Posterior cingulate gyrus (tissue), 11 donors: ENCODE measurements at places on chromosomes 5 and 9.

DNA sequence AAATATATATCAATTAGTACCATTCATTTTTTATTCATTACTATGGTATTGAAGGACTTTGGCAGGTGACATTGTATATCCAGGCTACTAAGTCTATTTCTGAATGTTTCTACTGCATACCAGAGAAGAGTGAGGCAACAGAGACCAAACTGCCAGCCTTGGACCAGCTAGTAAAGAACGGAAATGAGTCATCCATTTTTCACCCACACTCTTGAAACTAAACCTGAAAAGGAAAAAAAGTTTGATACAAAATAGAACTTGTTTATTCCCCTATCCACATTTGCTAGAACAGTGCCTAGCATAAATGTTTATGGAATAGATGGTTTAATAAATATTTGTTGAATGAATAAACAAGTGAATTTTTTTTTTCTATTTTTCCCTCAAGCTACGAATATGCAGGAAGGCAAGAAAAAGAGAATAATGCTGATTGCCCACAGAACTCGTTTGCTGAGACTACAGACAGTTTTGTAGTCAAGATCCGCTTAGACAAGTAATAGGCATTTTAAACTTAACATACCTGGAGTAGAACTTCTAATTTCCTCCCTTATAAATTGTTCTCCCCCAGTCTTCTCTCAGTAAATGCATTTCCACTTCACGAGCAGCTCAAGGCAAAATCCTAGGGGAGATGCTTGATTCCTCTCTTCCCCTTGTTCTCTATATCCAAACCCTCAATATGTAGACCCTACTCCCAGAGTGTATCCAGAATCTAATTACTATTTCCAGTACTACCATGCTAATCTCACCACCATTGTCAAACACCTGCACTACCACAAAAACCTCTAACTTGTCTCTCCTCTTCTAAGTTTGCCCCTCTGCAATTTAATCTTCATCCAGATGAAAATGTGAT, 146.2 kb upstream of the RASA1 start:
- no peak for DNase-seq

GRCh38 chr5:90109285-90109684, 300.3 kb downstream of the CETN3 start:
- no peak for DNase-seq

GRCh38 chr5:3661755-3662296, 66.2 kb downstream of the IRX1 start:
- DNase-seq, result no peak

DNA sequence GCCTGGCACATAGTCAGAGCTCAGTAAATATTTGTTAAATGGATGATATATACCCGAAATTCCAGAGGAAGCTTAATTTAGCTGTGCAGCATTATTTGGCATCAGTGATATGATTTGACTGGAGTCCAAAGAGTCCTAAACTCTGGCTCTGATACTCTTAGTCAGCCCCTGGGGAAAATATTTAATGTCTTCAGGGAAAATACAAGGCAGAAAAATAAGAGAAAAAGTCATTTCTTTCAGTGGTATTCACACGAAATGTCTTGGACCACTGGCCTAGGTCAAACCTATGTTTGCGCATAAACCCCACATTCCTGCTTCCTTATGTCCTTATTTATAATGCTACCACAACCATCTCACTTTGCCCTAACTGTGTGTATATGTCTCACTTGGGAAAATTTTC, 23.8 kb downstream of the GLRA1 start:
- DNase-seq, result no peak

GRCh38 chr5:56319526-56320181, 86.5 kb upstream of the ANKRD55 start:
- DNase-seq, result no peak

- no peak for DNase-seq
Observed at GRCh38 chr9:120710110-120710981, 3.9 kb downstream of the MEGF9 start.

DNA sequence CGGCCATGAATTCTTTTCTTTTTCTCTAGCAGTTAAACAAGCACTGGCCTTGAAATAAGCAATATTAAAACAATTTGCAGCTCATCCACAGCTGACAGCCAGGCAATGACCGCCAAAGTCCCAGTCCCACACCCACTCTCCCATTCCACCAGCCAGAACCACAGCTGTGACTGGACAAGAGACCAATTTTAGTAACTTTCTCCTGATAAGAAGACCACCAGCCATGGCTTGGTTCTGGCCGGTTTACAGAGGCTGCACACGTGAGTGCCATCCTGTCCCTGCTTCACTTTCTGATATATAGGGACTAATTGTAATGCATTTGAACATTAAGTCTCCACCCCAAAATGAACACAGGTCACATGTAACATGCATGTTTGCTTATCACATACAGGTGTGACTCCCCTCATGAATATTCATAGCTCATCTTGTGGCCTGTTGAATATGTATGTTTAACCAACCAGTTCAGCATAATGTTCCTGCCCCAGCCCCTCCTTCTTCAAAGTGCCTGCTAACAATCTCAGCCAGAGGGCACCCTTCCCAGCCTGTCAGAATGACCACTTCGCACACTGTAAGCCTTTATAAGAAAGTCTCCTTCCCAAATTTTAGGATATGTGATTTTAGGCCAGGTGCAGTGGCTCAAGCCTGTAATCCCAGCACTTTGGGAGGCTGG, 23.9 kb upstream of the FANCC start:
- no peak for DNase-seq

DNA sequence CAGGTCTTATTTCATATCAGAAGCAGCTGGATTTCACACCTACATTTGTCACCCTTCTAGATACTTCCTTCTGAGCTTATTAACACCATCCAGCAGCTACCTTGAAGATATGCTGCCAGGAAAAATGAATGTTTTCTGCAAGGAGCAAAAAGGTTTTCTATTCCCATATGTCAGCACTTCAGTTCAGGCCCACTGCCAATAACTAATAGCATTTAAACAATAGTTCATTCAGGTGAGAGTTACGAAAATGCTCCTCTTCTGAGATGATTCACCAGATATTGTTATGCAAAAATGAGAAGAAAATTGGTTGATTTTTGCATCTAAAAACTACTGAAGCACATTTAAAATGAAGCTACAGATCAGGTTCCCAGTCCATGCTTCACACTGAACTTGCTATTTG, 56.4 kb upstream of the ISL1 start:
- no peak for DNase-seq

GRCh38 chr5:159442206-159442850, 112.0 kb upstream of the IL12B start:
- DNase-seq, result no peak

DNA sequence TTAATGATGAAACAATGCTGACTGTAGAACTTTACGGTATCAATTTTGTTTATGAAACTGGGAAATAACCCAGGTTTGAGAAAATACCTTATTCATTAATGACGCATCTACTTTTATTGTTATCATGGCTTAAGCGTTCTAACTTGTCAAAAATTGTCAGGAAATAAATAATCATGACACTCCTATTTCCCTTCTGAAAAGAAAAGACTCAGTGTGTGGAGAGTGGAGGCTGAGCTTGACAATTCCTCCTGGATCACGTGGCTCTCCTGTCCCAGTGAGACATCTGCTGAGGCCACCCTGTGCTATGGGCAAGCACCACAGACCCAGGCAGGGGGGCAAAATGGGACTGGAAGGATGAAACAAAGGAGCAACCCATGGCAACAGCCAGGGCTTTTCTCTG, 466.4 kb downstream of the ZNF608 start:
- no peak for DNase-seq

DNA sequence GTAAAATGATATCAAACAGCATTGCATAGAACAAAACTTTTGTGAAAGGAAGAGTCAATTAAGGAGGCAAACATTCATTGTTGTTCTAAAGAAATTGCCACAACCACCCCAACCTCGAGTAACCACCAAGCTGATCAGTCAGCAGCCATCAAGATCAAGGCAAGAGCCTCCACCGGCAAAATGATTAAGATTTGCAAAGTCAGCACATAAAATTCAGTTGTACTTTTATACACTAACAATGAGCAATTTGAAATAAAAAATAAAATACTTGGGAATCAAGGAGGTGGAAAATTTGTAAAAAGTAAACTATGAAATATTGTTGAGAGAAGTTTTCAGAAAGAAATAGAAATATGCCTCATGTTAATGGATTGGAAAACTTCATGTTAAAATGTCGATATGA, 1118.5 kb downstream of the PTPRD start:
- DNase-seq, result no peak

DNA sequence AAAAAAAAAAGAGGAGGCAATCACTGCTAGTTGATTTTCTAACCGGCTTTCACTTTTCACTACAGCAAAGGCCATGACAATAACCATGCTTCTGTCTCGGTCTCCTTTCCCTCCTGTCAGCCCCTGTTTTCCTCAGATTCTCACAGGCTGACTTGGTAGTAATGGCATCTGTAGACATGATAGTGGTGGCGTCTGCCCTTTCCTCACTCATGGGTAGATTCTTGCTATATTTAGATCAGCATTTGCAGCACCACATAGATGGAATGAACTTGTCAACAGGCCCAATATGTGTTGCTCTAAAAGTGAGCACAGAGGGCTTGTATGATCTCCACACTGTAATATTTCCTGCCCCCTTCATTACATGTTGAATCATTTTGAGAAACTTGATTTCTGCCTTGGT, 120.3 kb upstream of the FTMT start:
- no peak for DNase-seq

- DNase-seq, result no peak
Observed at GRCh38 chr9:106307670-106308069, 555.3 kb upstream of the ZNF462 start.

DNA sequence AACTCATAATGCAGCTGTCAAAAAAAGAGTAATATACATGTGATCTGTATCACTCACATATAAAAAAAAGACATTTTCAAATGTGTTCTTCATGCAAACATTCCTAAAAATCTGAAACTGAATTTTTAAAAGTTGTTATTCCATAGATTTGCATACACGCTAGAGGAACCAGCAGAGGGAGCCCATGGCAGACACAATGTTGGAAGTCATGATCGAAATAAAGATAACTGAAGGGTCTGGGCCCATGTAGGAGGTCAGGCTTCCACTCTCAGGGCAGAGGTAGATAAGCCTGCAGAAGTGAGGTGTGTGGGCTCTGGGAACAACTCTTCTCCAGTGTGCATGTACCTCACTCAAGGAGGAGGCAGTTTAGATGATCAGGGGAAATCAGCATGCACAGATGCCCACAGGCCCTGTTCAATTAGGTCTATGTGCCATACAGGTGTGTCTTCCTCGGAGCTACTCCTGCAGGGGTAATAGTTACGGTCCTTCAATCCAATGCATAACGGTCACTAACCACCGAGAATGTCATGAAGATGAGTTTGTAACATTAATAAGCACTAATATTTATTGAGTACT, 208.6 kb downstream of the EPB41L4A start:
- DNase-seq, result no peak

- no peak for DNase-seq
Observed at GRCh38 chr9:110579862-110580219, 300 bp upstream of the SVEP1 start.

DNA sequence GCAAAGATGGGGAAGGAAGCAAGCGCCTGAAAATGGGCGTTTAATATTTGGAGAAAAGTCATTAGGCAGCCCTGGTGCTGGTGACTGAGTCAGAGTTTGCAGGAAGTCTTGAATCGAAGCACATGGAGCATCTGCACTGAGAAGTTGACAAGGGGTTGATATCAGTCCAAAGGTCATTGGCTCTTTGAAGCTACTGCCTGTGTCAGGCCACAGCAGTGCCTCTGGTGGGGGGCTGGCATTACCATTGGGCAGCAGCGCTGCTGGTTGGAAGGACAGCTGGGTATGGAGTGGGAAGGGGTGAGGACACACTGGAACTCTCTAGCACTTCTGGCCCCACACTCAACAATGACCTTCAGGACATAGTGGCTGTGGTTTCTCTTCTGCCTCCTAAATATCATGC, 150.4 kb upstream of the ERCC6L2 start:
- DNase-seq, result no peak

DNA sequence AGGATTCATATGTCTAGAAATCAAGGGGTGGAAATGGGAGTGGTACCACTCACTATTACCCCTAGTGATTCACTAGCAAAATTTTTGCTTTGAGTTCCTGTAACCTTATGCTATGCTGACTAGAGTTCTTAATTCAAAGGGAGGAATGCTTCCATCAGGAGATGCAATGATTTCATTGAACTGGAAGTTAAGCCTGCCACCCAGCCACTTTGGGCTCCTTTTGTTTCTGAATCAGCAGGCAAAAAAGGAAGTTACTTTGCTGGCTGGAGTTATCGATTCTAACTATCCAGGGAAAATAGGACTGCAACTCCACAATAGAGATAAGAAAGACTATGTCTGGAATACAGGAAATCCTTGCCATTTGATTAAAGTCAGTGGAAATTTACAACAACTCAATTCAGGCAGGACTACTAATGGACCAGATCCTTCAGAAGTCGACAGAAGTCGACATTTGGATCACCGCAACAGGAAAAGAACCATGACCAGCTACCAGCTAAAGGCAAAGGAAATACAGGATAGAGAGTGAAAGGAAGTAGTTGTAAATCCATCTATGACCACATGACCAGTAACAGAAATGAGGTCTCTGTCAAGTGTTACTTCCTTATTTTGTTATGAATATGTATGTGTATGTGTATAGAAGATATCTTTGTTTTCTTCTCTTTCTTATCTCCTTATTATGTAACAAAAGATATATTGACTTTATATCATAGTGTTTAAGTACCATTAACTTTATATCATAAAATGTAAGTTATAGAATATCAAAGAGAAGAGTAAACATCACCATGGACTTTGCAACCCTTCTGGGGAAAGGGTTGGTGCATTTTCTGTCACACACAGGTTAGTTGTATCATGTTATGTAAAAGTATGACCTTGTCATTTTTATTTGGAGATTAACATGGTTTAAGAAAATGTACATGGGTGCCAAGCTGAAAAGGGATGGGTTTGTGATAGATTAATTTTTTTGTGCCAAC, 198.7 kb upstream of the HAPLN1 start:
- no peak for DNase-seq

- no peak for DNase-seq
Observed at GRCh38 chr5:178545176-178545575, 45.0 kb downstream of the COL23A1 start.

GRCh38 chr9:127195976-127196825, 68.4 kb upstream of the GARNL3 start:
- DNase-seq, result no peak

- DNase-seq, result no peak
Observed at GRCh38 chr5:153006681-153007080, 483.8 kb upstream of the GRIA1 start.

DNA sequence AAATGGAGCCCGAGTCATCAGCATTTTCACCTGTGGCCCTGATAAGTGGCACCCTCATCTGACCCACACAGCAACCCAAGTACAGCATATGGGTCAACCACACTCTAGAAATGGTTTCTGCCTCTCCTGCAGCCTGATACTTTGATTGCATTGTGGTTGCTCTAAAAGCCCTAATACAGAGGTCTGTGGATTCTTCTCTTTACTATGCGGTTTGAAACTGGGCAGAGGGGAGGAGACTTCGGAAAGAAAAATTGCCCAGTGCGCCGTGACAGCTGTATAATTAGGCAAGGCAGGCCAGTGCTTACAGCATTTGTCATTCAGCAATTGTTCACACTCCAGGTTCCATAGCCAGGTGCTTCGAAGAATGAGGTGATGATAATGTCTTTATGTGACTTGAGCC, 361.0 kb downstream of the NFIB start:
- no peak for DNase-seq

- peak; percentile 86 for DNase-seq
Observed at GRCh38 chr9:69324549-69325401, at the start of gene ENTREP1. ENTREP1 (plus strand) TSS chr9:69325215; CDS start chr9:69325310, 95 bp downstream.
